GM23248 (cell line): ENCODE measurements at places on chromosomes 7 and 10. TPM values are rescaled to one million over a fixed set of nuclear protein-coding genes. Genes with fewer than 3 reads are reported as not detected.

- no peak overlapping the region for H3K27ac ChIP-seq
- H3K4me3 ChIP-seq, result no peak overlapping the region
- no peaks in the 10 kb centered on the region for H3K27me3 ChIP-seq
- H3K36me3 ChIP-seq, result no peaks in the 10 kb centered on the region
- peak; percentile 10 for DNase-seq
Measured at GRCh38 chr10:5616836-5617235, 49.6 kb downstream of the ASB13 start.

- no peak for DNase-seq
- H3K4me3 ChIP-seq, result no peak overlapping the region
- no peaks in the 10 kb centered on the region for H3K36me3 ChIP-seq
- no peak overlapping the region for H3K27ac ChIP-seq
Measured at GRCh38 chr10:80500572-80501380, 36.9 kb upstream of the SH2D4B start.

DNA sequence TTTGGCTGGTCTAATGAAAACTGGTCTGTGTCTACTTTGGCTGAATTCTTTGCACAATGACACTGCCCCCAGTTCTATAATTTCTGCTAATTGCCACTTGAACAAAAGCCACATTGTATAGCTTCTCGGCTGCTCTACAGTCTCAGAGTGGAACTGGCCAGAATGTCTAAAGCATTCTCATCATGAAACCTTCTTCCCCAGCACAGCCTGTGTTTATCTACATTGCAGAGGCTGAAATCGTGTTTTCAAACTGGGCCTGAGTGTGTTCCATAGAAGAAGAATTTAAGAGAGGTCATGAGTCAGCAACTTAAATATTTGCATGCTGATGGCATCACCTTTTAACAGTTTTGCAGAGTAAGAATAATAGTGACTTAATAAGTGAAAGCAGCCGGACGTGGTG is 177.2 kb downstream of the BUB3 start:
- H3K4me1 ChIP-seq, result no peaks in the 10 kb centered on the region
- H3K36me3 ChIP-seq, result no peaks in the 10 kb centered on the region
- no peaks in the 10 kb centered on the region for H3K27me3 ChIP-seq
- no peak overlapping the region for H3K27ac ChIP-seq
- DNase-seq, result peak; percentile 57
- H3K4me3 ChIP-seq, result no peak overlapping the region

GRCh38 chr7:140084972-140085371 is 22.2 kb upstream of the PARP12 start:
- H3K36me3 ChIP-seq, result 0 out of 2 replicates have a peak, but pooled peaks cover 8% of the 10 kb centered on the region
- H3K4me3 ChIP-seq, result no peak overlapping the region
- H3K27ac ChIP-seq, result no peak overlapping the region
- H3K4me1 ChIP-seq, result peaks cover 4% of the 10 kb centered on the region; the same call in 1 of the 2 replicates

GRCh38 chr10:43235070-43235900 is 31.6 kb downstream of the RASGEF1A start:
- H3K4me1 ChIP-seq, result no peaks in the 10 kb centered on the region
- H3K27me3 ChIP-seq, result peaks cover 26% of the 10 kb centered on the region
- H3K4me3 ChIP-seq, result no peak overlapping the region
- H3K27ac ChIP-seq, result no peak overlapping the region
- no peaks in the 10 kb centered on the region for H3K36me3 ChIP-seq

GRCh38 chr7:132609906-132610520 is 33.7 kb upstream of the PLXNA4 start:
- H3K27me3 ChIP-seq, result no peaks in the 10 kb centered on the region
- H3K4me3 ChIP-seq, result no peak overlapping the region
- no peaks in the 10 kb centered on the region for H3K36me3 ChIP-seq
- H3K4me1 ChIP-seq, result no peaks in the 10 kb centered on the region
- H3K27ac ChIP-seq, result no peak overlapping the region
- no peak for DNase-seq

DNA sequence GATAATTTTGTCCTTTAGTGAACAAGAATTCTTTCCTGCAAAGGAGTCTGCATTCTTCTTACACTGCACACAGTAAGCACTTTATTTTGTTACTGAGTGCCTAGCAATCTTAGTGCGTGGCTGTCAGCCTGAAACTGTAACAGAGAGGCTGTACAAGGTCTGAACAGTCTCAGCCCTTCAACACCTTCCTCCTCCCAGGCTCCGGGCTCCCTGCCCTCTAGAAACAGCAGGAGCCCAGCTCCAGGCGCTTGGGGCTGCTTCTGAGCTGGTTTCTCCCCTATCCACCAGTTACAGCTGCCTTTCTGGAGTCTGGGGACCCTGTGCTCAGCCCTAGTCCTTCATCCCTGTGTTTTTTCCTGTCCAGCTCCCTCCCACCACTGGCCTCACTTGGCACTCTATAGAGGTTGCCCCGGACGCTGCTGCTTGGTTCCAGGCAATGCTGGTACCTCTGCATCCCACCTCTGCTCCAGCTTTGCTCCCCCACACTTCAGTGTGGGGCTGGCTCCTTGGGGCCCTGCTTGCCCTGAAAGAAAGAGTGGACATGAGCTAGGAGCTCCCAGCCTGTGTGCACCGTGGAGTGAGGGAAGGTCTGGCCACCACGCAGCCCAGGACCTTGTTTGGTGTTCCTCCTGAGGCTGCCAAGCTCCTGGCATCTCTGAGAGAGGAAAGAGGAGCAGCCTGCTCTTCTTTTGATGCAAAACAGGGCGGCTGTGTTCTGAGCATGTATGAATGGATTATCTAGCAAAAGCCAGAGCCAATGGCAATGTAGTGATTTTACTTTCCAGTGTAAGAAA is 251.2 kb upstream of the GRB10 start:
- no peak for DNase-seq
- H3K4me3 ChIP-seq, result peak overlapping the region; percentile 24; the same call in 1 of the 2 replicates
- peaks cover 47% of the 10 kb centered on the region for H3K4me1 ChIP-seq
- H3K27me3 ChIP-seq, result no peaks in the 10 kb centered on the region
- peak overlapping the region; percentile 29 for H3K27ac ChIP-seq

DNA sequence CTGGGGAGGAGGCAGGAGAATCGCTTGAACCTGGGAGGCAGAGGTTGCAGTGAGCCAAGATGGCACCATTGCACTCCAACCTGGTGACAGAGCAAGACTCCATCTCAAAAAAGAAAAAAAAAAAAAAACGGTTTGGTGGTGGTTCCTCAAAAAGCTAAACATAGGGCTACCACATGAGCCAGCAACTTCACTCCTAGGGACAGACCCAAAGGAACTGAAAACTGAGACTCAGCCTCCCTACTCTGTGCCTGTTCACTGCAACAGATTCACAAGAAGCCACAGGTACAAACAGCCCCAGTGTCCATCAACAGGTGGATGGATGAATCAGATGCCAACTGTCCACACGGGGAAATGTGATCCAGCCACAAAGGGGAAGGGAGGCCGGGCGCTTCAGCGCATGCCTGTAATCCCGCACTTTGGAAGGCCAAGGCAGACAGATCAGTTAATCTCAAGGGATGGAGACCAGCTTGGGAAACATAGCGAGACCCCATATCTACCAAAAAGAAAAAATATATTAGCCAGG is 79.1 kb upstream of the TNRC18 start:
- H3K4me3 ChIP-seq, result no peak overlapping the region
- H3K36me3 ChIP-seq, result peaks cover 7% of the 10 kb centered on the region; the same call in 1 of the 2 replicates
- DNase-seq, result no peak
- no peaks in the 10 kb centered on the region for H3K4me1 ChIP-seq
- H3K27ac ChIP-seq, result no peak overlapping the region
- no peaks in the 10 kb centered on the region for H3K27me3 ChIP-seq

DNA sequence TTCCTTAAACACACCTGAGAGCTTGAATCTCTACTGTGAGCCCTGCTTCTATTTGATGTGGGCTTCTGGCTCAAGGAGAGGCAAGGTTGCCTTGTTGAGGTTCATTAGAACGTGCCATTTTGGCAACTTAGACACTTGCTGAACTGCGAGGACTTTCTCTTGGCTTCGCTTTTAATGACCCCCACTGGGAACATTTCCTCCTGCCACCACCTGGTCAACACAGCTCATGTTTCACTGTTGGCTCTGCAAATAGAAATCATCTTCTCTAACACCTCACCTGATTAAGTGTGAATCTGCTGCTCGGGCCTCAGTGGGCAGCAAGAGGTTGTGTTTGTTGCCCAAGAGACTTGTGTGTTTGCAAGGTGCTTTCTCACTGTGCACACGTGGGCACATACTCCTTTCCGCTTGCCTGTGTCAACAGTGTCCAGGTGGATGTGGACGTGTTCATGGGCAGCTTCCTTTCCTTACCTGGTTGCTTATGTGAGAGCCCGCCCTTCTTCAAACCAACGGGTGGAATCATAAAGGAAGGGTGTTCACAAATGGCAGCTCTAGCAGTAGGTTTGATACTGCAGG is 147.0 kb downstream of the NRP1 start:
- DNase-seq, result no peak
- no peak overlapping the region for H3K4me3 ChIP-seq
- H3K27me3 ChIP-seq, result no peaks in the 10 kb centered on the region

DNA sequence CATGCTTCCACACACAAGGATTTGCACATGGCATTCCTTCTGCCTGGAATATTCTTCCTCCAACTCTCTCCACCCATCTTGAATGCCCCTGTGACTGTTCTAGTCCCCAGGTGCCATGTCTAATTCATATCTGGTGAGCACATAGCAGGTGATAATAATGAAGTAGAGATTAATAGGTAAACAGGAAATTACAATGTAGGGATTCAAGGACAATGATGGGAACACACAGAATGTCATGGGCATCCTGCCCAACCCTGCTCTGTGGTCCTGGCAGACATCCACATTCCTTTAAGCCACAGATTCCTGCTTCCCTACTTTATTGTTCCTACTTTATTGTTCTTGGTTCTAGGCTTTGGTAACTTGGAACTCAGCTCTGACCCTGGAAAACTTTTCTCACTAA is 115.8 kb downstream of the THSD7A start:
- no peak overlapping the region for H3K4me3 ChIP-seq
- no peaks in the 10 kb centered on the region for H3K4me1 ChIP-seq
- H3K27me3 ChIP-seq, result peaks cover 9% of the 10 kb centered on the region

- no peak overlapping the region for H3K27ac ChIP-seq
- DNase-seq, result no peak
- H3K4me1 ChIP-seq, result peaks cover 12% of the 10 kb centered on the region
Measured at GRCh38 chr10:34918060-34918775, 103.1 kb upstream of the PARD3 start.

DNA sequence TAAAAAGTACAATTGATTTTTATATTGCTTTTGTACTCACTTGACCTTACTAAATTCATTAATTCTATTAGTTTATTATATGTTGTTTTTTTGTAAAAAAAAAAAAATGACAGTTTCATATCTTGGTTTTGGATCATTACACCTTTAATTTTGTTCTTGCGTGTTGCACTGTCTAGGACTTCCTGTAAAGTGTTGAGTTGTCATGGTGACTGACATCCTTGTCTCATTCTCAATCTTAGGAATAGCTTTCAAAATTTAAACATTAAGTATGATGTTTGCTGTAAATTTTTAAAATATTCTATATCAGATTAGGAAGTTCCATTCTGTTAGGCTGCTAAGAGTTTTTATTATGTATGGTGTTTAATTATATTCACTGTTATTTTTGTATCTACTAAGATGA is 139.1 kb downstream of the ARHGAP12 start:
- H3K4me1 ChIP-seq, result no peaks in the 10 kb centered on the region
- H3K4me3 ChIP-seq, result no peak overlapping the region
- DNase-seq, result no peak
- no peaks in the 10 kb centered on the region for H3K27me3 ChIP-seq

DNA sequence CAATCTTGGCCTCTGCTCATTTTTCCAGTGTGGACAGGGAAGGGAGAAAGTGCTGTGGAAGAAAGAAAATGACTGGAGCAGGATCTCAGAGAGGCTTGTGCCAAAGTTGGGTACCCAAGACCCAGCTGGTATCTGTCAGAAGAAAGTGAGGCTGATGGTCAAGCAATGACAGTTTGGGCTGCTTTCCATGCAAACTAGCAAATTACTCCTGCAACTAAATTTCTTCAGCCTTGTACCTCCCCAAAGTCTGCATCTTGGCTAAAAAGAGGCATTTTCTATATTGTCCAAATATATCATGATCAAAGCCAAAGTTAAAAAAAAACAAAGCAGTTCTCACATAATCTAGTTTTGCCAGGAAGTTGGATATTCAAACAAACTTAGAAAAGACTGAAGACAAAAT is 208.5 kb upstream of the FRMD4A start:
- no peaks in the 10 kb centered on the region for H3K36me3 ChIP-seq
- H3K27ac ChIP-seq, result no peak overlapping the region
- no peaks in the 10 kb centered on the region for H3K27me3 ChIP-seq
- no peak for DNase-seq
- H3K4me1 ChIP-seq, result no peaks in the 10 kb centered on the region
- H3K4me3 ChIP-seq, result no peak overlapping the region

GRCh38 chr10:10956681-10957542 is 60.8 kb upstream of the CELF2 start:
- no peak overlapping the region for H3K4me3 ChIP-seq
- DNase-seq, result no peak
- H3K27ac ChIP-seq, result no peak overlapping the region
- no peaks in the 10 kb centered on the region for H3K36me3 ChIP-seq
- no peaks in the 10 kb centered on the region; the same call in 1 of the 2 replicates for H3K27me3 ChIP-seq

- peak overlapping the region; percentile 95 for H3K27ac ChIP-seq
- DNase-seq, result peak; percentile 94
- H3K4me3 ChIP-seq, result peak overlapping the region; percentile 50
- no peaks in the 10 kb centered on the region for H3K36me3 ChIP-seq
Measured at GRCh38 chr7:143458263-143458662, 15.0 kb downstream of the TAS2R60 start.

DNA sequence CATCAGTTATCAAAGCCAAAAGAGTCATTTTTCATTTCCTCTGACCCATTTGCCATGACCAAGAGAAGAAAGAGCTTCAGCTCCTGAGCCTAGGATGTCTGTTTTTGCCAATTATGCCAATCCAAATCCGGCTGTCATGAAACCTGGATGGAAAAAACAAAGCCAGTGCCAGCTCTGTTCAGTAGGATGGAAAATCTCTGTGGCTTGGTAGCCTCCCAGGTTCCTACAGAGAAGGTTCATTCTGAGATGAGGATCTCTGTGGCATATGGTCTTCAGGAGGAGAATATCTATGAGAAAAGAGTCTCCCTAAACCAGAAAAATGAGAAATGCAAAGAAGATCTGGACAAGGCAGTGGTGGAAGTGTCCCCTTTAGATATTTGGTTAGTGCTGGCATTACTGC is 475.4 kb downstream of the CNTNAP2 start:
- H3K36me3 ChIP-seq, result no peaks in the 10 kb centered on the region
- H3K4me3 ChIP-seq, result no peak overlapping the region
- no peaks in the 10 kb centered on the region for H3K27me3 ChIP-seq
- H3K4me1 ChIP-seq, result no peaks in the 10 kb centered on the region
- DNase-seq, result no peak

- H3K27ac ChIP-seq, result no peak overlapping the region
- no peaks in the 10 kb centered on the region for H3K27me3 ChIP-seq
- peaks cover 18% of the 10 kb centered on the region; the same call in 1 of the 2 replicates for H3K4me1 ChIP-seq
- no peaks in the 10 kb centered on the region for H3K36me3 ChIP-seq
- no peak for DNase-seq
Measured at GRCh38 chr7:14023838-14024237, 34.4 kb upstream of the ETV1 start.

Gene HNRNPH3
- total RNA-seq, result 6.7 and 17.6 TPM in 2 replicates

Gene CTAGE4
- total RNA-seq, result 1.3 TPM in 1 of 2 replicates, not detected in the other

Gene SNX13
- total RNA-seq, result 34.2 and 50.8 TPM in 2 replicates

Gene EVX1
- total RNA-seq, result not detected in 2 replicates

Gene DLX6
- not detected in 2 replicates for total RNA-seq

Gene A1CF
- not detected in 2 replicates for total RNA-seq

Gene CNPY4
- 26.2 and 37.8 TPM in 2 replicates for total RNA-seq
